ELF-1 (cell line): ENCODE measurements at places on chromosomes 2 and 18.

GRCh38 chr2:156748221-156748620, 312.0 kb downstream of the GPD2 start:
- DNase-seq = no peak

GRCh38 chr18:79738041-79738461, 58.4 kb downstream of the CTDP1 start:
- no peak for DNase-seq

DNA sequence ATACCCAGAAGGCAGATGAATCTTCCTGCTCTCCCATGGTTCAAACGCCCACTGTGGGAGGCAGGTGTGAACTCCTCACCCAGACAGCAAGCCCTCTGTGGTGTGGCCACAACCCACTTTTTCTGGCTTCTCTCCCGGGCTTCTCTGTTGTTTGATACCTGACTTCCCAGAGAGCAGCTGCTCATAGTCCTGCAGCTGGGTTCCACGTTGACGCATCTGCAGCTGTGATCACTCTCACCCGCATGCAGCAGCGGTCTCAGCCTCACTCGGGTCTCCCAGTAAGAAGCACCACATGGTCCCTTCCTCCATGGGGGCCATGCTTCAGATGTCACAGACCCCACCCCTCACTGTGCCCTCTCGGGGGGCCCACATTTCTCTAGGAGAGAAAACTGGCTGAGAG, 3.5 kb downstream of the ASPRV1 start:
- DNase-seq = no peak

DNA sequence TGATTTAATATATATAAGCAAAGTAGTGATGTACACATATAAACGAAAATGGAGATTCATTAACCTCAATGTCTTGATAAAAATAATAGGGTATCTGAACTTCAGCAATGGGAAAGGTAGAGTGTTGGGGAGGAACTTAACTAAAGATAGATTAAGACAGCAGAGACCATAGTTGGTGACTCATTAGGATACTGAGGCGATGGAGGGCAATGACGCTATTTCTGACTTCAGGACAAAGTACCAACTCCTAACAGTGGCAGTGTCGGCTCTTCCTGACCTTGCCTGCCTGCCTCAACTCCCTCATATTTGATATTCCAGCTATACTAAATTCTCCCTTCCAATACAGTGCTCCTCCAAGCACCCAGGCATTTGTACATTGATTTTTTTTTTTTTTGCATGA, 98.6 kb downstream of the CDH2 start:
- DNase-seq = no peak

DNA sequence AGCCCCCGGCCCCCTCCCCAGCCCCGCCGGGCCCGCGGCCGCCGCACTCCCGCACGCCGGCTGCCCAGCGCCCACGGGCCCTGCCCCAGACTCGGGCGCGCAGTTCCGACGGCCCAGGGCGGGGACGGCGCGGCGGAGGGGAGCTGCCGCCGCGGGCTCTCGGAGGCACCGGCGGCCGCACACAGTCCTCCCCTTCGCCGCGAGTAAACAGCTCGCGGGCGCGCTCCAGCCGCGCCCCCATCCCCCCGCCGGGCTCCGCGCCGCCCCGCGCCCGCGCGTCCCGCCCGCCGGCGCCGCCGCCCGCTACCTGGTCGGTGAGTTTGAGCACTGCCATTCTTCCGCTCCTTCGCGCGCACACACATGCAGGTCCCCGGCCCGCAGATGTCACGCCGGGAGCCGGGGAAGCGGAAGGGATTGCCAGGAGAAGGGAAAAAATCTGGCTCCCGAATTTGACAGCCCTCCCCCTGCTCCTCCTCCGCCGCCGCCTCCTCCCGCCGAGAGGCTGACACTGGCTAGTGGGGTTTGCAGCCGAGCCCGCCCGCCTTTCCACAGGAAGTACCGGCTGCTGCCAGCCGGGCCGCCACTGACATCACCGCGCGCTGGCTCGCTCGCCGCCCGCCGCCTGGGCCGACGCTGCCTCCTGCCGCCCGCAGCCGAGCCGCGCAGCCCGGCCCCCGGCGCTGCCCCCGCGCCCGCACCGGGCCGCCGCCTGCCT, at the start of gene ANKRD44:
Gene ANKRD44, minus strand, starts transcription at position 510 of the 715 bp plus-strand sequence. Its CDS starts 176 bp downstream, at position 334.
- DNase-seq = peak; percentile 81
